CD4-positive, alpha-beta T cell treated with Interleukin-21 for 1 hour (primary cell): ENCODE measurements at places on chromosomes 13 and 19.

DNA sequence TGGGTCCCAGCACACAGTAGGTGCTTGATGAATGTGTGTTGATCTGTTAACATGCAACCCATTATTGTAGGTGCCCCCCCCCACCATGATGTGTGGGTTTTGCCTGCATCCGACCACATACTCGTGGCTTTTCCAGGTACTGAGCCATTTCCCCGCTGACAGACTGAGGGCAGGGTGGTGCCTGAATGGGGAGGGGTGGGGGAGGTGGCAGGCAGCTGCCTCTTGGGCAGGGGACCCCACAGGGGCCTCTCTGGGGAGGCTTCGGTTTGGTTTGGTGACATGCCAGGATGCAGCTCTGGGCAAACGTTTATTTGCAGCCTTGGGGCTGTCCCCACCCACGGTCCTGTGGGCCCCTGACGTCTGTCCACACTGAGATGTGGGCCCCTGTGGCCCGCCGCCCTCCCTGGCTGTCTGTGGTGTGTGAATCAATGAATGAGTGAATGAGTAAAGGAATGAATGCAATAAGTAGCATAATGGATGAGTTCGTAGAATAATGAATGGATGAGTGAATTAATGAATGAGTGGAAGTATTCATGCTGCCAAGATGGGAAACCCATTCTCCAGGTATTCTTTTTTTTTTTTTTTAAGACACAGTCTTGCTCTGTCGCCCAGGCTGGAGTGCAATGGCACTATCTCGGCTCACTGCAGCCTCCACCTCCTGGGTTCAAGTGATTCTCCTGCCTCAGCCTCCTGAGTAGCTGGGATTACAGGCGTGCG lies 9.0 kb upstream of the JUND start:
- DNase-seq: peak; percentile 95

GRCh38 chr19:10768936-10769335 lies 51.1 kb downstream of the DNM2 start:
- DNase-seq: no peak

DNA sequence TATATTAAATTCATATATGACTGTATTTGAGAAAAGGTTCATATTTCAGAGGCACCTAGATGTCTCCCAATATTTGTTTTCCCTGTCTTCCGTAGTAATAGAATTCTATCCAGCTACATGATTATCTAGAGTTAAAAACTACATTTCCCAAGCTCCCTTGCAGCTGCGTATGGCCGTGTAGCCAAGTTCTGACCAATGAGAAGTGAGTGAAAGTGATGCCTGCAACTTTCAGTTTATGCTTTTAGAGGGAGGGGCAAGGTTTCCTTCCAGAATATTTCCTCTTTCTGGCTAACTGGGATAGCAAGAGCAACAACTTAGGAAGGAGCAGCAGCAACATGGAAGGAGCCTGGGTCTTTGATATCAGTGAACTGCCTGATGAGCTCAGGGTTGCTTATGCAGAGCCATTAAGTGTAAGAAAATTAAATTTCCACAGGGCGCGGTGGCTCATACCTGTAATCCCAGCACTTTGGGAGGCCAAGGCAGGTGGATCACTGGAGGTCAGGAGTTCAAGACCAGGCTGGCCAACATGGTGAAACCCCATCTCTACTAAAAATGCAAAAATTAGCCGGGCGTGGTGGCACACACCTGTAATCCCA lies 23.2 kb upstream of the CYP2A13 start:
- peak; percentile 6 for DNase-seq

DNA sequence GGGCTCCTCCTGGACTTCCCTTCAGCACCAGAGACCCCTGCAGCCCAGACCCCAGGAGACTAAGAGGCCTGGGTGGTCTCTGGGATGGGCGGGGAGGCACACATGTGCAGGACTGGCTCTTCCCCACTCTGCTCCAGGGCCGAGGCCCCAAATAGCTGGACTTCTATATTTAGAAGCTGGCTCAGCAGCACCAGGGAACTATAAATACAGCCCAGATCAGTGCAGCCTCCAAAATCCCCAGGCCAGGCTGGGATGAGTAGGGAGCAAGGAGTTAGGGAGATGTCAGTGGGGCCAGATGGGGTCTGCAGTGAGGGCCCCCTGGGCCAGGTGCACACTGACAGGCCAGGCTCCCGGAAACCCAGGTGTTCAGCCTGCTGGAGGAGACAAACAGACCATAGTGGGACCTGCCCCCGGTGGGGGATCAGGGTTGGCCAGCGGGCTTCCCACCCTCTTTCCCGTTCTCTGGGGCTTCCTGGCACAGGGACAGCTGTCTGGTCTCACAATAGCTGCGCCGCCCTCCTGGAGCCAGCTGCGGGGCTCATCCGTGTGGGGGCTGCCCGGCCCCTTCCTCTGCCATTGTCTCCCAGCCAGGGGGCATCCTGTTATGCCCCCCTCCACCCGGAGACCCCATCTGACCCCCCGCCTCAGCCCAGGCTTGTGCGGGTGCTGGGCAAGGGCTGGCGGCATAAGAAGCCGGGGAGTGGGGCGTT lies 5.5 kb upstream of the ADGRE5 start:
- DNase-seq: no peak

GRCh38 chr13:79682164-79682563 lies 201.2 kb downstream of the NDFIP2 start:
- no peak for DNase-seq

GRCh38 chr13:99617474-99618255 lies 116.4 kb downstream of the TM9SF2 start:
- DNase-seq: peak; percentile 15

GRCh38 chr13:110551284-110551683 lies 10.2 kb downstream of the RAB20 start:
- DNase-seq: no peak

DNA sequence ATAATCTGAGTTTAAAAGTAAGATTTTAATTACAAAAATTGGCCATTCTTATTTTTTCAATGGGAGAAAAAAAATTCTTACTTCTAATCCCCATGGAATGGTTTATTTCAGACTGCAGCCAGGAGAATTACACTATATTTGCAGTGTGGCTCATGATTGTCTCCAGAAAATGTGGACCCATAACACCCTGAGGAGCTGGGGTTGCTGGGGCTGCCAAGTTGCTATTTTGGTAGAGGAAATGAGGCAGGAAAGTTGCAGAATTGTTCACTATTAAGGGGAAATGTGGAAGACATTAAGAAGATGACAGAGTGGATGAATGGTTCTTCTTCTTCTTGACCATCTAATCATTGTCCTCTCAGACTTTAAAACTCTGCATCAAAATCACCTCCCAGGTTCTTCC lies 4.6 kb upstream of the SCEL start:
- DNase-seq: no peak

- DNase-seq: no peak
These were observed 54.5 kb downstream of the RCBTB2 start for GRCh38 chr13:48478391-48478790.

DNA sequence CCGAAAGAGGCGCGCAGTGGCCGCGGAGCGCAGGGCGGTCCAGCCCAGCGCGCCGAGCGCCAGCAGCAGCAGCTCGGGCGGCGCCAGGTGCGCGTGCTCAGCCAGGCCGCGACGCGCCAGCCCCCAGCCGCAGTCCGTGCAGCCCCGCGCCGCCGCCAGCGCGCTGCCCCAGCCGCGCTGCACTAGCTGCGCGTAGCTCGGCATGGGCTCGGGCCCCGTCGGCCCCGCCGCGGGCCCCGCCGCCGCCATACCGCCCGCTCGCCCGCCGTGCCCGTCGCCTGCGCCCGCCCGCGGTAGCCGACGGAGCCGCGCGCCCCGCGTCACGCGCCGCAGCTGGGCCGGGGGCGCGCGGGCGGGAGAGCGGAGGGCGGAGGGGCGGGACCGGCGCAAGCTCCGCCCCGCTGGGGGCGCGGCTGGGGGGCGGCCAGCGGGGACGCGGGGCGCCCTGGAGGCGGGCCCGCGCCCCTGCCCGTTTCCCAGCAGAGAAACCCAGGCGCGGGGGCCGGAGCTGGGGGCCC lies at the start of gene CERS1:
TSS of gene CERS1 (minus strand) at position 335 of the 518 bp plus-strand sequence. CDS start at position 249, 86 bp downstream.
- DNase-seq: no peak

DNA sequence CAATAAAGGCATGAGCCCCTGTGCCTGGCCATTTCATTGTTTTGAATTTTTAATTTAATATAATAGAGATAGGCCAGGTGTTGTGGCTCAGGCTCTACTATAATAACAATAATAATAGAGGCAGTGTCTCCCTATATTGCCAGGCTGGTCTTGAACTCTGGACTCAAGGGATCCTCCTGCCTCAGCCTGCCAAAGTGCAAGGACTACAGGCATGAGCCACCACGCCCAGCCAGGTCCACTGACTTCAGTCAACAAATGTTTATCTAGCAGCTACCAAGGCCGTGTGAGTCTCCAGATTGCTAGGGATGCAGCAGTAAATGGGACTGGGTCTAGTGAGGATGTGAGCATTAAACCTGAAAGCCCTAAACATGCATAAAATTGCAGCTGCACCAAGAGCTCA lies 13.8 kb upstream of the ILF3 start:
- no peak for DNase-seq

- DNase-seq: no peak
These were observed 70.1 kb downstream of the ZNF208 start for GRCh38 chr19:21940684-21941083.

- no peak for DNase-seq
These were observed 319.0 kb downstream of the ZNF536 start for GRCh38 chr19:30690935-30691818.

- peak; percentile 15 for DNase-seq
These were observed 13.4 kb downstream of the RASL11A start for GRCh38 chr13:27283906-27284493.

DNA sequence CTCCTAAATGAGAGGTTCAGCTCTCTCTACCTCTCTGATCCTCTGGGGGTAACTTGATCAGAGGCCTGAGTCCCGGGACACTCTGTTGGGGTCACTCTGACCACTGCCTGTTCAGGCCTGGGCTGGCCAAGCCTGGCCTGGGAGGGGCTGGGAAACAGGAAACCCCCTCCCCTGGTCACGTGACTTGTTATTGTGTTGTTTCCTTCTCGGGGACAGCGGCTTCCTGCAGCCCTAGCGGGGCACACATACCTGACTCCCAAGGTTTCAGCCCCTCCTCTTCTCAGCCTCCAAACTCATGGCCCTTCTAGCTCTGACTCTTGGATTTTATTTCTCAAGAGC lies at the start of gene USHBP1:
TSS of gene USHBP1 (minus strand) at position 105 of the 339 bp plus-strand sequence. CDS start 446 bp downstream, outside the sequence.
- DNase-seq: no peak

DNA sequence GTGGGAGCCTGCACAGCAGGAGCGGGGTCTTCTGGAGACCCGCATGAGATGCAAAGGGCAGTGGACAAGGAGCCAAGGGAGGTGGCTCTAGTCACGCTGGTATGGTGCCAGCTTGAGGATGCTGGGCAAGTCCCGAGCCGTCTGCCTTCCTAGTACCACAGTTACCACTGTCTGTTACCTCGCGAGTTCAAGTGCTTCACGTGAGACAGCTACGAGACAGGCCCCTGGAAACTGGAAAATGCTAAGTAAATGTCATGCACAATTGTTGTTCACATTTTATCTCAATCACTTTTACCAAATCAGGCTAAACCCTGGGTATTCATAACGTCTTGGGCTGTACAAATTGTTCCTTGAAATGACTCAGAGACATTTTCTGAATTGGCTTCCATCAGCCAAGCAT lies 155.7 kb downstream of the TNFRSF19 start:
- DNase-seq: no peak

GRCh38 chr13:28849441-28849840 lies 29.3 kb downstream of the MTUS2 start:
- DNase-seq: no peak

GRCh38 chr13:37457612-37458011 lies 141.0 kb downstream of the POSTN start:
- DNase-seq: no peak

- no peak for DNase-seq
These were observed 31.4 kb downstream of the ELF1 start for GRCh38 chr13:40987606-40988280.

DNA sequence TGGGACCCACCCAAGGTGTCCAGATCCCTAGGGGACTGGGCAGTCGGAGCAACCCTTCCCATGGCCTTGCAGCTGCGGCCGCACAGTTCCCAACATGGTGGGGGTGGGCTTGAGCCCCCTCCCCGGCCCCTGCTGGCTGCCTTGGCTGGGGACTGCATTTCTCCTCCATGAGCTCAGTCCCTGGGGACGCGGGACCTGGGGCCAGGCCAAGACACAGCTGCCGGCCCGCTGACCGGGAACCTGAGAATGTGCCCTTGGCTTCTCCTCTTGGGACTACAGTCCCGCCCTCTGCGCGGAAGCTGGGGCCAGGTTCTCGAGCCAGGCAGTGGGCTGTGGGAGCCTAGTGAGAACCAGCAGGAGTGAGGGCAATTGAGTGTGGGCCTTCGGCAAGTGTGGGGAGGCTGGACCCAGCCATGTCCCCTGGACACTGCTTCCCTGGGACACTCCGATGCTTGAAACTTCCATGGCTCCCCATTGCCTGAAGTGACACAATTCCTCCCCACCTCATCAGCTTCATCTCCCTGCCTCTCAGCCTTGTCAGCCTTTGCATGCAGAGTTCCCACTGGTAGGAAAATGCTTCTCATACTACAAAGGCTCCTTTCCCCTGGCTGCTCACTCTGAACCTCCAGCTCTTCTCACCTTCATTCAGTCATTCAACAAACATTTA lies 13.1 kb upstream of the NOTCH3 start:
- DNase-seq: no peak

DNA sequence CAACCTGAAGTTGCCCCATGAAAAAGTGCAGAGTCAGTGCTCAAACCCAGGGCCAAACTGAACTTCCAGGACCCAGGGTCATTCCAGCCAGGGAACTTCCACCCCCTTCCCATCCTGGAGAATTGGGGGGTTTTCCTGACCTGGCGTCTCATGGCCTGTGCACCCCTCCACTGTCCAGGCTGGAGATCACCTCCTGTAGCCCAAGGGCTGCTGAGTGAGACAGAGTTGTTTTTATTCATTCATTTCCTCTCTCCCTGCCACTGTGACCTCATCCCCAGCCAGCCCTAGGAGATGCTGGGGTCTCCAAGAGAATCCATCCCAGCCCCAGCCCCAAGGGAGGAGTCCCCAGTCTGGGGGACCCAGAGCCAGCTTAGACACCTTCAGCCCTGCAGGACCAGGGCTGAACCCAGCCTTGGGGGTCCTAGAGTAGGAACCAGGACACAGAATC lies 4.2 kb downstream of the FCHO1 start:
- DNase-seq: no peak

DNA sequence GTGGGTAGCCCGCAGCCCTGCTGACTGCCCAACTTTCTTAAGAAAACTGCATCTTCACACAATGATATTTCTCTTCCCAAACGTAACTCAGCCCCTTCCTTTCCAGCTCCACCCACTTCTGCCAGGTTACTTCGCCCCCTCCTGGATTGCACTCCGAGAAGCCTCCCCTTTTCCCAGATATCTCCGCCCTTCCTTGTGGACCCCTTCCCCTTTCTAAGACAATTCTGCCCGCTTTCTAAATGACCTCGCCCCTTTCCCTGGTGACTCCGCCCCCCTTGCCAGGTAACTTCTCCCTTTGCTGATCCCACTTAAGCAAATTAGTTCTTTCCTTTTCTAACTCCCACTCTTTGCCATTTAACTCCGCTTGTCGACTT lies 2.6 kb downstream of the VSIG10L start:
- no peak for DNase-seq

- DNase-seq: no peak
These were observed 33.6 kb upstream of the FNDC3A start for GRCh38 chr13:48942131-48942530.

GRCh38 chr19:36638862-36639510 lies 27.7 kb downstream of the ZNF461 start:
- DNase-seq: no peak
